ENCODE measurements at places on chromosomes 11 and 22.
A peak's percentile ranks its signal among the peaks of the same experiment; 100 is the strongest.

GRCh38 chr11:117428186-117428855, 100.7 kb downstream of the CEP164 start:
- DNase-seq, result no peak

DNA sequence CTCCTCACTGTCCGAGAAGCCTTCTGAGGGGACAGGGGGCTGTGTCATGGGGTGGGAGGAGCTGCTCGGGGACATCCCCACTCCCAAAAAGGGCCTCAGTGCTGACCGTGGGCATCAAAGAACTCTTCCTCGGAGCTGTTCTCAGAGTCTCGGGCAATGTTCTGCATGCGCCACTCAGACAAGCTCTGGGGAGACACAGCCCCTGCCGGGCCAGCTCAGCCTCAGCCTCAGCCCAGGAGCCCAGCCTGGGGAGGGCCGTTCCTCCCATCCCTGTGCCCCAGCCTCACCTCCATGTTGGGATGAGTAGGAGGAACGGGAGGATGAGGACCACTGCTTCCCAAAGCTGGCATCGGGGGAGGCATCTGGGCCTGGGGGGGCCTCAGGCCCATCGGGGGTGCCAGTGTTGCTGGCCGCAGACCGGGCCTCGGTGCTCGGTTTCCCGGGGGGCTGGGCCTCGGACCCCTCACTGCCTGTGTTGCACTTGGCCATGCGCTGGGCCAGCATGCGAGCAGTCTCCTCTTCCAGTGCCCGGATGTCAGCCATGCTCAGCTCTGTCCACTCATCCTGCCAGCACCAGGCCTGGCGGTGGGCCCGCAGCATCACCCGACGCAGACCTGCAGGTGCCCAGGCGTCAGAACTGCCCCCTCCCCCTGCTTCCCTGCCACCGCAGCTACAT, 5.2 kb downstream of the PITPNM1 start:
- DNase-seq, result no peak

DNA sequence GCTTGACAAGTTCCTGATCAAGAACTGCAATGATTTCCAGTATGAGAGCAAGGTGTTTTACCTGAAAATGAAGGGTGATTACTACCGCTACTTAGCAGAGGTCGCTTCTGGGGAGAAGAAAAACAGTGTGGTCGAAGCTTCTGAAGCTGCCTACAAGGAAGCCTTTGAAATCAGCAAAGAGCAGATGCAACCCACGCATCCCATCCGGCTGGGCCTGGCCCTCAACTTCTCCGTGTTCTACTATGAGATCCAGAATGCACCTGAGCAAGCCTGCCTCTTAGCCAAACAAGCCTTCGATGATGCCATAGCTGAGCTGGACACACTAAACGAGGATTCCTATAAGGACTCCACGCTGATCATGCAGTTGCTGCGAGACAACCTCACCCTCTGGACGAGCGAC, 12.0 kb downstream of the YWHAH start:
- DNase-seq, result no peak

DNA sequence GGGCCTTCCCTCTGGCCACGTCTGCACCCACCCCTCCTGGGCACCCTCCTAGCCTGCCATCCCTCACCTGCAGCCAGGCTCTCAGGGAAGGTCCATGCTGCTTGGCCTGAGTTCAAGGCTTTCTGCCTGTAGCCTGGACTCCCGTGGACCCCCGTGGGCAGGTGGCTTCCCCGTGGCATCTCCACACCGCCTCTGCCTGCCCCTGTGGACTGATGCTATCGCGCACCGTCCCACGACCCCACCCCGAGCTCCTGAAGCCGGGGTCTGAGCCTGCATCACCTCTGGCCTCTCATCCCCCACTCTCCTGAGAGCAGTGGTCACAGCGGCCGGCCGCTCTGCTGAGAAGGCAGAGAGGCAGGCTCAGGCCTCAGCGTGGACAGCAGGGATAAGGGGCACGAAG, 4.5 kb downstream of the IFITM5 start:
- DNase-seq, result no peak

GRCh38 chr22:47288680-47289079, 526.2 kb downstream of the TBC1D22A start:
- DNase-seq, result no peak

- DNase-seq, result no peak
These were observed 59.2 kb downstream of the MYO7A start for GRCh38 chr11:77187111-77187750.

GRCh38 chr11:126154691-126155090, 56.8 kb downstream of the RPUSD4 start:
- DNase-seq, result no peak

DNA sequence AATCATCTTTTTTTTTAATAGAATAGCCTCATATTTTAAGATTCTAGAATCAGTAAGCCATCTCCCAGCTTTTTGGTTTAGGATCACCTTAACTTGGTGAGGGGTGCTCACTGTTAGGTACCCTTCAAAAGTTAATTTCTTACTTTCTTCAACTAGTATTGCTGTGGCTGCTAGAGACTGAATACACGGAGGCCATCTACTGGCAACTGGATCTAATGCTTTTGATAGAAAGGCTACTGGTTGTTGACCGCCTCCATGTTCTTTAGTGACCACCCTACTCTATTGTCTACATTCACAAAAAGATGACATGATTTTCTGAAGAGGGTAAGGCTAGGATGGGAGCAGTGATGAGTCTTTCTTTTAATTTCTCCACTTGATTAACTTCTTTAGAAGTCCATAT, 16.7 kb upstream of the ALDH3B2 start:
- DNase-seq, result peak; percentile 16

GRCh38 chr11:94840209-94840608, 72.1 kb downstream of the AMOTL1 start:
- no peak for DNase-seq

DNA sequence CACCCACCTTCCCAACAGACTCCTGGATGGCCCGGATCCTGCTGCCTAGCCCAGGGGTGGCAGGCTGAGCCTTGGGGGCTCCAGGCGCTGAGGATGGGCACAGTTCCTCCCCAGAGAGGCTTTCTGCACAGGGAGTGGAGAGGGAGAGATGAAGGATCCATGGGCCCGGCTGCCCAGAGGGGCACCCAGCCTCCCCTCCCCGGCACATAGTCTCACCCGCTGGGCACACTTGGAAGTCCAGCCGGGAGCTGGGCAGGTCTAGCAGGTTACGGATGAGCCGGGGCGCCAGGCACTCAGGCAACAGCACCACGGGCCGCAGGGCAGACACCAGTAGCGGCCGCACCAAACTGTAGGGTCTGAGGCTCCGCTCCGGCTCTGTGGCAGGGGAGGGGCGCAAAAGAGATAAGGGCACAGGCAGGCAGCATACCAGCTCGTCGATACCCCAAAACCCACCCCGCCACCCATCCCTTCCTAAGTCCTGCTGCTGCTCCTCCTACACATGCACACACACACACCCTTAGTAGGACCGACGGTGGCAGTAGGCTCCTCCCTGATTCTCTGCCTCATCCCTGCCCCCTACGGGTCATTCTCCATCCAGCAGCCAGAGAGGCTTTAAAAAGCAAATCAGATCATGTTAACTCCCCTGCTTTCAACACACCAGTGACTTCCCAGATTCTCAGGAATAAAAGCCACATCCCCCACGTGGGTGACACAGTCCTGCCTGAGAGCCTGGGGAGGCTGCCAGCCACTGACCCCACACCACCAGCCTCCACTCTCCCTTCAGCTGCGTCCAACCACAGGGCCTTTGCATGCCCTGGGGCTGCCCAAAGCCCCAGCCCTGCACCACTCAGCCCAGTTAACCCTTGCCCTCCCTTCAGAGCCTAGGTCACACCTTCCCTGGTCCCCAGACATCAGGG, 6.5 kb upstream of the MFNG start:
- peak; percentile 79 for DNase-seq

- no peak for DNase-seq
These were observed 548.1 kb downstream of the CNTN5 start for GRCh38 chr11:99568808-99569207.

GRCh38 chr11:116660011-116660410, 112.8 kb downstream of the BUD13 start:
- no peak for DNase-seq

GRCh38 chr11:121191818-121192217, 90.8 kb downstream of the TECTA start:
- no peak for DNase-seq

DNA sequence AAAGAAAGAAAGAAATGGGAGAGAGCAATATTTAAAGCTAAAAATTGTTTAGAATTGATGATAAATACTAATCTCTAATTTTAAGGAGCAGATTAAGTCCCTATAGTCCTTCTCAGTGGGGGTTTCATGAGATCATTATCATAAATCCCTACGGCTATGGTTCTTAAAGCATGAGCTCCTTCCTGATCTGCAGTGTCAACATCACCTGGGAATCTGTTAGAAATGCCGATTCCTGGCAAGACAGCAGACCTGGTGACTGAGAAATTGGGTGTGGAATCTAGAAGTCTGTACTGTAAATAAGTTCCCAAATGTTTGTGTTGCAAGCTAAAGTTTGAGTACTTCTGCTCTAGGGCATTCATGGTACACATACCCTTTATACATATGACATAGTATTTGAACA, 12.6 kb downstream of the HIKESHI start:
- no peak for DNase-seq

DNA sequence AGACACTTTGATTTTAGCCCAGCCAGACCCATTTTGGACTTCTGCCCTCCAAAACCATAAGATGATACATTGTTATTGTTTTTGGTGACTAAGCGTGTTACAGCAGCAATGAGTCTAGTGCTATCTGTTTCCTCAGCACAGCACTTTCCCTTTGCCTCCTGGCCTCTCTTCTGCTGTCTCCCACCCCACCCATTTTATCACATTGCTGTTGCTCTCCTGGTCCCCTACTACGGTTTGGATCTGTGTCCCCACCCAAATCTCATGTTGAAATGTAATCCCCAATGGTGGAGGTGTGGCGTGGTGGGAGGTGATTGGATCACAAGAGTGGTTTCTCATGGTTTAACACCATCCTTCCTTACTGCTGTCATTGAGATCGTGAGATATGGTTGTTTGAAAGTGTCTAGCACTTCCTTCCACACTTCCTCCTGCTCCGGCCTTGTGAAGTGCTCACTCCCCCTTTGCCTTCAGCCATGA, 59.8 kb upstream of the CD82 start:
- peak; percentile 72 for DNase-seq

- peak; percentile 63 for DNase-seq
These were observed 3.6 kb upstream of the OR2AT4 start for GRCh38 chr11:75100314-75100713.

- peak; percentile 90 for DNase-seq
These were observed 38.0 kb downstream of the METTL15 start for GRCh38 chr11:28146123-28146751.

- no peak for DNase-seq
These were observed 10.8 kb upstream of the CD81 start for GRCh38 chr11:2366276-2366675.

- peak; percentile 39 for DNase-seq
These were observed 108.6 kb upstream of the ASPHD2 start for GRCh38 chr22:26320447-26320846.

GRCh38 chr11:116148056-116148455, 624.7 kb downstream of the BUD13 start:
- DNase-seq, result no peak

DNA sequence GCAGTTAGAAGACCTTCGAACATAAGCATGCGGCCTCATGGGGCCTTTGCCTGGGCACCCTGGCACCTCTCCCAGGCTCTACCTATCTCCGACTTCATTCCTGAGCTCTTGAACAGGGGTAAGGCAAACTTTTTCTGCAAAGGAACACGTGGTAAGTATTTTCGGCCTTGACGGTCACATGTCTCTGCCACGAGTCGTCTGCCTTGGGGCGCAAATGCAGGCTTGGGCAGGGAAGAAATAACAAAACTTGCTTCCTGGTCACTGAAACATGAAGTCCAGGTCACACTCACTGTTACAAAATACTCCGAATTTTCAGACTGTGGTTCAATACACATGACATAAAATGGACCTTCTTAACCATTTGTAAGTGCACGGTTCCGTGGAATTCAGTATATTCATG, 3.4 kb upstream of the ASCL2 start:
- DNase-seq, result no peak

DNA sequence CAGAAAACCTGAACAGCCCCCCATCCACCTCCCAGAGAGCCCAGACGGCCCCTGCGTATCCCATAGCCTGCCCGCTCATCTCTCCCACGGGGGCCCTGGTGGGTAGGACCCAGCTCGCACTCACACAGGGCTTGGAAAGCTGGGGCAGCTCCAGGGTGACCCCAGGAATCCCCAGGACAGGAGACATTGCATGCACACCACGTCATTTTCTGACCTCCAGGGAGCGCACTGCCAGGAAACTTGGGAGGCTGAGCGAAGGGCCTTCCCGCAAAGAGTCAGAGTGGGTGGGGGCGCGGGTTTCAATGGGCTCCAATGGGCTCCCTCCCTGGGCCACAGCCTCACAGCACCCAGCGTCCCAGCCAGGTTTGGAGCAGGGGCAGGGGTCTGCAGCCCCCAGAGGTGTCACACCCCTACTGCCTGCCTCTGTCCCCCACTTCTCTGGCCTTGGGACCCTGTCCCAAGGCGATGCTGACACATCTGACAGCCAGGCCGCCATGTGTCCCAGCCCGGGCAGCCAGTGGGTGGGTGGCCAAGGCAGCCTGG, 8.2 kb upstream of the SYT8 start:
- DNase-seq, result peak; percentile 81

DNA sequence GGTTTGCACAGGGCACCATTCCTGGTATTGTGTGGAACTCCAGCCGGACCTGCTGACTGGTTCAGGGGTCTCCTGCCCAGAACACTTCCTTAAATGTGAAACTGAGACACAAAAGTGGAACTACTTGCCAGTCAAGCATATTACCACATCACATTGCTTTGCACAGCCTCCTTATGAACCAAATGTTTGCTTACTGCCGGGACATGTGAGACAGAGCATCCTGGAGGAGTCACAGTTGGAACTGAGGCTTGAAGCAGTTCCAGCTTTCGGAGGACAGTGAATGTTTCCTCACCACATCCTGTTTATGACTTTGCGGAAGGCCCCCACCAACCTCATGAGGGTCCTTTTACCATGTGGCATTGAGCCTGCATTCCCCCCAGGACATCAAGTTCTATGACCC, 105.8 kb upstream of the ARHGAP42 start:
- DNase-seq, result no peak

DNA sequence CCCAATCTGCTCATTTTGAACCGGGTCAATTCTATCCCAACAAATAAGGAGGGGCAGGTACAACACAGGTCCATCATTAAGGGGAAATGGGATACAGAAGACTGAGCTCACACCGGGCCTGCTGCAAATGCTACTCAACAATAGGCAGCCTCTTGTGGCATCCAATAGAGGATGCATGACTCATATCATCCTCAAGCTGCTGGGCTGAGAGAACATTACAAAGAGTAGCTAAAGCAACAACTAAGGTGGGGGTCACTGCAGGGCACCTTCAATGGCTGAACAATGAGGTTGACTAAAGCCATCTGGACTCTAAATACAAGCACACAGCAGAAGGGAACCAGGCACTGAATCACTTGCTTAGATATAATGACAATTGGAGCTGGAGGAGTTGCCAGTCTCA, 130.1 kb upstream of the SYN3 start:
- DNase-seq, result peak; percentile 14

GRCh38 chr11:130801333-130802122, 114.8 kb downstream of the SNX19 start:
- DNase-seq, result peak; percentile 75

GRCh38 chr22:37126882-37127281, 17.4 kb upstream of the TMPRSS6 start:
- DNase-seq, result no peak

GRCh38 chr11:57903441-57904123, 120.1 kb upstream of the OR9Q1 start:
- peak; percentile 40 for DNase-seq

GRCh38 chr11:102577182-102577581, 46.6 kb upstream of the MMP7 start:
- DNase-seq, result peak; percentile 57

Data from GM23248 (cell line).